ENCODE measurements at places on chromosomes 7 and 10. TPM values are rescaled to one million over a fixed set of nuclear protein-coding genes. Genes with fewer than 3 reads are reported as not detected.

GIMAP2 gene
- not detected for total RNA-seq

MLXIPL gene
- not detected for total RNA-seq

ETV1 gene
- total RNA-seq = 2.5 TPM

STEAP4 gene
- not detected for total RNA-seq

CTNNA3 gene
- not detected for total RNA-seq

- no peak for DNase-seq
Measured at GRCh38 chr10:97096261-97097083, 89.3 kb downstream of the SLIT1 start.

DNA sequence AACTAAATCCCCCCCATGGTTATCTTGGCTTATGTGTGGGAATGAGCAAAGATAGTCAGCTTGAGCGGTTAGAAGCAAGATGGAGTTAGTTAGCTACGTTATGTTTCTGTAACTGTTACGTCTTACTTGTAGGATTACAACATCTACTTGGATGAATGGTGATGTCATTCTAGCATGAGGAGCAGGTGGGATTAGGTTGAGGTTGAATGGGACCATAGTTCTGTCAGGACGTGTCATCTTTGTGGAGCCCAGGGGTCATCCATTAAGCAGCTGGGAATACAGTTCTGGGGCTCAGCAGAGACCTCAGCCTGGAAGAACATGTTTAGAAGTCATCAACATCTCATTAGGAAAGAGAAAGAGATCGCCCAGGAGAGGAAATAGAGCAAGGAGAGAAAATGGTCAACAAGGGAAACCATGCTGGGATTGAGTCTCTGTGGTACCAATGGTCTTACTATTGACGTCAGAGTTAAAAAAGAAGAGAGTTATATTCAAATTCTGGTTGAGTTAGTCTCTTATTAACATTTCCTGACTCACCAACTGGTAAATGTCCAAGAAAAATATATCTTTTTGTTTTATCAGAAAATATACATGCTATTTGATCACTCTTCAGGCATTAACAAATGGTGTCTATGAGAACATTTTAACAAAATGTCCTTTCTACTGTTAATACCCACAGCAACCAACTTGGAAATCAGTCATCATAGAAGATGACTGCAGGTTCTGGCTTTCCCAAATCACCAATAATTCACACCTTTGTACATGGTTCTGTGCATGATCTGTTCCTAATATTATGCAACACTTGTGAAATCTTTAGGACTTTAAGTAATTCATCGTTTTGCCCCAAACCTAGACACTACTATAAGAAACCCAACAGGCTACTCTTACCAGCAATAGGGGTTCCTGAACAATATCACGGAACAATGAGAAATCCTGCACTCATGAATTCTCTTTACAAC is 96.9 kb downstream of the KIAA1217 start:
- no peak for DNase-seq

DNA sequence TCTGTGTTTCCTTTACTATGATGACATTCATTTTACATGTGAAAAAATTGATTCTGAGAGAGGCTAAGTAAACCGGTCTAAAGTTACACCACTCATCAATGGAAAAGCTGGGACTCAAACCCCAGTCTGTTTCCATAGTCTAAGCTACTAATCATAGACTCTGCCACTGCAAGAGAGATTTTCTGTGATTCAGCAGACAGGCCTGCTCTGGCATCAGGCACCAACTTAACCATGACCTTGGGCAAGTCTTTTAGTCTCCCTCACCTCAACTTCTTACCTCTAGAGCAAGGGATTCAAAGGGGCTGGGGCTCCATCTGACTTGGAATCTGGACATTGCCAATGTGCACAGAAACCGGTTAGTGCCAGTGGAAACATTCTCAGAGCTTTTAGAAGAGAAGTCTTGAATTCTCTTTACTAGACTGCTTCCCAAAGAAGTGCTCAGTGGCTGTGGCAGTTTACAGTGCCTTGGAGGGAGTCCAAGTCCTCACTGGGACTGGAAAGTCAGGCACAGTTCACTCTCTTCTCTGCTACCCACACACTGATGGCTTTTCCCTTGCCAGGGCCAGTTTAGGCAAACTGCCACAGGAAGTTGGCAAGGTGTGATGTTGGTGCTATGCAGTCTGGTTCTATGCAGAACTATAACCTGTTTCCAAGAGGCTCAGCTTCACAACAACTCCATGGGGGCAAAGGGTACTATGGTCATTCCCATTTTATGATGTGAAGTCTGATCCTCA is 4.5 kb upstream of the BLNK start:
- no peak for DNase-seq

DNA sequence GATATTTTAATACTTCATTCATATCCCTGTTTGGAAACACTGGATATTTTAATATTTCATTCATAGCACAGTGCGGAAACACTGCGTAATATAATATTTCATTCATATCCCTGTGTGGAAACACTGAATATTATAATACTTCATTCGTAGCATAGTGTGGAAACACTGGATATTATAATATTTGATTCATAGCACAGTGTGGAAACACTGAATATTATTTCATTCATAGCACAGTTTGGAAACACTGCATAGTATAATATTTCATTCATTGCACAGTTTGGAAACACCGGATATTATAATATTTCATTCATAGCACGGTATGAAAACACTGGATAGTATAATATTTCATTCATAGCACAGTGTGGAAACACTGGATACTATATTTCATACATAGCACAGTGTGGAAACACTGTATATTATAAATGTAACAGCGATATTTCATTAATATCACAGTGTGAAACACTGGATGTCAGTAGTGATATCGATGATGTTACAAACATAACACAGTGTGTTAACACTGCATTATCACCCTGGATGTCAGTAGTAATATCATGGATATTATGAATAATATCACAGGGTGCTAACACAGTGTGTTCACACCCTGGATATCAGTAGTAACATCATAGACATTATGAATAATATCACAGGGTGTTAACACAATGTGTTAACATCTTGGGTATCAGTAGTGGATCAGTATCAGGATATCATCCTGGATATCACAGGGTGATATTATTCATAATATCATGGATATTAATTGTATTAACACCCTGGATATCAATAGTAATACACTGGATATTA is 2.9 kb upstream of the TMEM225B start:
- no peak for DNase-seq

DNA sequence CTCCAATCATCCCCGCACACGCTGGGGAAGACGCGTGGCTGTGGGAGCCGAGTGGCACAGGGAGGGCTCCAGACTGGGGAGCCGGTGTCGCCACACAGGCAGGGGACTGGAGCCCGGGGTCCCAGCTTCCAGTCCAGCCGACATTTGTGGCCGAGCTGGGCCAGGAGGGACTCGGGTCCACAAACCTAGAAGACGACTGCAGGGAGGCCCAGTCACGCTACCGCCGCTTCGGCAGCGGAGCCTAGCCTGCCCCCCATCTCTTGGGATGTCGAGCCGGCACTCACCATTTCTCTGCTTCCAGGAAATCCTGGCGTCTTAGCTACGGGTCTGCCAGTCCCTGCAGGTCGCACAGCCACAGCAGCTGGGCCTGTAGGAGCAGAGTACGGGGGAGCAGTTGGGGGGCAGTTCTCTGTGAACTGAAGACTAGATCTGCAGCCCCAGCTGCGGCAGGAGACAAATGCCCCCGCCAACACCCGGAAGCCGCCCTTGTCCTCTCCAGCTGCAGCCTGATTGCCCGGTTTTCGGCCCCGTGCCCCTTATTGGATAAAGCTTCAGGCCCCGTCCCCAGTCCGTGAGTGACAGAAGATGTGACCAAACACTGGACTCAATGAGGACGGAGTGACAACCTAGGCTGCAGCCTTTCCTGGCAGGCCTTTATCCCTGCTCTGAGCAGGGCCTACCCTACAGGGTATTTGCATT is 270.7 kb downstream of the ZNF33B start:
- DNase-seq = peak; percentile 92

DNA sequence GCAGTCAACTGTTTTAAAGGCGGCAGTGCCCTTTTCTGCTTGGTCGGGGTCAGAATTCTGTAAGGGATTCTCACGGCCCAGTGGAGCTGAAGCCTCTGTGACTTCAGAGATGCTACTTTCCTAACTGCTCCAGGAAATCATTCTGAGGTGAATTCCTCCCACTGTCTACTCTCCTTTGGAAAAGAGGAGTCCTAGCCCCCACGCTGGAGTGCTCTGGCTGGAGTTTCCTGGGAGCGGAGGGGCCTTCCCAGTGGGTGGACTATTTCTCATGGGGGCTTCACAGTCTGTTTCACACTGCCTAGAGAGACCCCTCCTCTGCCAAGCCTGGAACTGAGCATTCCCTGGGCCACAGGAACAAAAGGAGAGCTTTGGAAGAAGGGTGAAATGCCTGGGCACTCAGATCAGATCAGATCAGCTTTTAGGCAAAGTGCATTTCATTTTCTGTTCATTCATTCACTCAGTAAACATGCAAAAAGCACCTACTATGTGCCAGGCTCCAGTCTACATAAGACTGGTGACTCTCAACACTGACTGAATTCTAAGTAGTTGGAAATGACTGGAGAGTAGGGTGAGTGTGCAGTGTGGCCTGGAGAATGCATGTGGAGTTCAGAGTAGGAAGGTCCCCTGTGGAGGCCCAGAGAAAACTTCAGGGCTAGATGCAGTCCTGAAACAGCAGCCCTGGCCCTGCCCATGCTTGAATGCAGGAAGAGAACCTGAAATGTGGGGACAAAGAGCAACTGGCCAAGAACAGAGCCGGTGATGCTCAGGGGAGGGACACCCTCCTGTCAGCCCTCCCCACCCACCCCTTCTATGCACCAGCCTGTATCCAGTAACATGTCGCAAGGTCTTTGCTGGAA is 12.2 kb downstream of the ZNF488 start:
- DNase-seq = no peak

- no peak for DNase-seq
Measured at GRCh38 chr7:100875356-100875751, 451 bp downstream of the SRRT start.

DNA sequence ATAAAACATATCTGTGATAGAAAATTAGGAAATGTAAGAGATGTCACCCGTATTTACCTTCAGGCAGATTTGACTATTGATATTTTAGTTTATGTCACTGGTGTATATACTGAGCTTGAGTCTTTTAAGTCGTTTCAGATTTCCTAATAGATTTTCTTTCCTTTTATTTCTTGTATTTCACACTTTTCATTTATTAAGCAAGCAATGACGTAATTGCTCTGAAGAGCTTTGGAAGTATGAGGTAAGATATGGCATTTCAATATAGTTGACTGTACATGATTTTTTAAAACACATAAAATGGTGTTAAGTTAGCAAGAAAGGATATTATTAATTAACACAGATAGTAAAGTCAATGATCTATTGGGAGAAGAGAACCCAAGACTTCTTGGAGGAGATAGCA is 652.6 kb downstream of the SORCS1 start:
- DNase-seq = no peak

Measured in Caki2 (cell line).